ENCODE measurements at places on chromosomes 12 and 14.
A peak's percentile ranks its signal among the peaks of the same experiment; 100 is the strongest.

DNA sequence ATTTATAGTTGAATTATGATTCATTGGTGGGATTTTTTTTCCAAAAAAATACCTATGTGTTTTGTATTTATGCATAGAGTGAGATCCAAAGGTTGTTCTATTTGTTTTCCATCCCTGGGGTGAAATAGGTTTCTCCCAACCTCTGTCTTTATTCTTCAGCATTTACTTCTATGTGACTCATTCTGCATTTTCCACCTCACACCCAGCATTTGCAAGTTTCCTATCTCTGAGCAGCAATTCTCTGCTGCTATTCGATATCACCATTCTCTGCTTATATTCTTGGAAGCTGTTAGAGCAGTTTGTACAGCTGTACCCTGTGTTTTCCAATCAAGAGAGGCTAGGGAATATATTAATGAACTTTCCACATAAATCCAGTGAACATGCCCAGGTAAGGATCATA is 538.9 kb downstream of the SNAPC1 start:
- DNase-seq = peak; percentile 55

GRCh38 chr12:131089531-131090273 is 136.0 kb downstream of the ADGRD1 start:
- DNase-seq = no peak

DNA sequence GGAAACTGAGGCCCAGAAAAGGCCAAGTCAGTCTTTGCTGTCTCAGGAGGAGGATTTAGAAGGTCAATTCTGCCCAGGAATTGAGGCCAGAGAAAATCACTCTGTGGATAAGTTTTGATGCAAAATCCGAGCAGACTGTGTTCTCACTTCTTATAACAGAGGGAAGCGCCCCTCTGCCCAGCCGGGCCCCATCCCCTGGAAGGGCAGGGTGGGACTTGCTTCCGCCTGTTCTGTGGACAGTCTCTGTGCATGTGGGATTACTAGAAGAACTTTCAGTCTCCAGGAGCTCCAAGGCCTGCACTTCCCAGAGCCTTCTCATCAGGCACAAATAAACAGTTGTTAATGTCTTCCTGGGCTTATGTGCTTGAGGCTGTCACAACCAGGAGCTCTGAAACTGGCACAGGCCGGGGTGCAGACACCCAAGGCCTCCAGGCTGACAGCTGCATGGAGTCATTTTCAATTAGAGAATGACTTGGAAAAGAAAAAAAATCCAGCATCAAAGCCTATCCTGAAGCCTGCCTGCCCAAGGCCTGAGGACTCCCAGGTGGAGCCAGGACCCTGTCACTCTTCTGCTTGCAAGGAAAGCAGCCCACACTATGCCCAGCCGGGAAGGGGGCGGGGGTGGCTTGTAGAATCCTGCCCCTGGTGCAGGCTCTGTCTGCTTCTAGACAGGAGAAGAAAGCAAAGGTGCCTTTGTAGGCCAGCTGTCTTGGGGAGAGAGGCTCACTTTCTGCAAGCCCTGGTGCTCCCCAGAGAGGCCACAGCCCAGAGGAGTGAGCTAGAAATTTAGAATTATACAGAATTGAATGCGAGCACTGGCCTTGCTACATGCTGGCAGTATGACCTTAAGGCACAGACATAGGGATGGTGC is 84.7 kb downstream of the NTF3 start:
- no peak for DNase-seq

DNA sequence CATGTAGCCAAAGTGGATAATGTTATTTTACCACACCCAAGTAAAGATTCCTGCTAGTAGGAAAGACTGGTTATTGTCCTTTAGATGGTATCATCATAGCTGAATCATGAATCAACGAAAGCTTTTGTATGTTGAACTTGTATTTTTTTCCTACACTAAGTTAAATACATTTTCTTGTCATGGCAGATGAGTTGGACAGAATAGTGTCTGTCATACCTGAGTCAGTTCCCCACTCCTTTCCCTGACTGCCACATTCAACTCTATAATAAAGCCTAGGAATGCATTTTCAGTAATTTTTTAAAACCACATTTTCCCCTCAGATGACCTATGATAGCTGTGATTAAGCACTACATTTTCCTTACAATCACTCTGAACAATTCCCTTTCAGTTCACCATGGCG is 9.3 kb upstream of the PTHLH start:
- DNase-seq = no peak

- no peak for DNase-seq
Measured at GRCh38 chr12:32478858-32479725, 79.7 kb downstream of the FGD4 start.

GRCh38 chr14:95034788-95035187 is 122.5 kb downstream of the DICER1 start:
- DNase-seq = peak; percentile 18

DNA sequence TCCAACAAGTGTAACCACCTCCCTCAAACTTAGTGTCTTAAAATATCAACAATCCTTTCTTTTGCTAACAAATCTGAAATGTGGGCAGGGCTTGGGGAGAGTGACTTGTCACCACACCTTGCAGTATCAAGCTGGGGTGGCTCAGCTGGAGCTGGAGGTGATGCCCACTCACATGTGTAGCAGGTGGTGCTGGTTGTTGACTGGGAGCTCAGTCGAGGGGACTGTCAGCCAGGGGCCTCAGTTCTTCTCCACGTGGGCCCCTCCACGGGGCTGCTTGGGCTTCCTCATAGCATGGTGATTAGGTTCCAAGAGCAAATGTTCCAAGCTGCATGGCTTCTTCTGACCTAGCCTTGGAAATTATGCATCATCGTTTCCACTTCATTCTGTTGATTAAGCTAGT is 32.6 kb upstream of the ESRRB start:
- DNase-seq = no peak

DNA sequence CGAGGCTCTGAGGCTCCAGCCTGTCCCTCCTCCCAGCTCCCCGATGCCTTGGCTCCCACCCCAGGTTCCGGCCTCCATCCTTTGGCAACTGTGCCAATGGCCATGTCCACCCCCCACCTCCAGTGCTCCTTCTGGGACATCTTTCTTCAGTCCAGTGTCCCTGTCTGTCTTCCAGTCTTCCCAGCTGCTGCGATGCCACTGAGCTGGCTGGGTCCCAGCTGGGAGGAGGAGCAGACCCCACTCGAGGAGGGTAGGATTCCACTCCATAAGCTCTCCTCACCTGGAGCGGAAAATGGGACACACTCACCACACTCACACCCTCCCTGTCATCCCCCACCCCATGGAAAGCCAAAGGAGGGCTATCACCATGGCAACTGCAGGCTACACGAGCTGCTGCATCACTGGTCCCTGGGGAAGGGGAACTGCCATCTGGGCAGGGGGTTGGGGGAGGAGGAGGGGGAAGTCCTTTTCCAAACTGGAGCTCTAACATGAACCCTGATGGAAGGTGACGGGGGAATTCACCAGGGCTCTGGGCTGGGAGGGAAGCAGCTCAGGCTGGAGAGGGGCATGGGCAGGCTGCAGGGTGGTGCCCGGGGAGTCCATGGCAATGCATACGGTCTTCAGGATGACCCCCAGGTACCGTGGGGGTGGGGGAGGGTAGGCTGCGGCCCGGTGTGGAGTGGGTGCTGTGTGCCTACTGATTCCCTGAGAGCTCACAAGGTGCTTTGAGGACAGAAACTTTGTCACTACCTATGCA is 94.3 kb downstream of the LRRC74A start:
- DNase-seq = peak; percentile 86

GRCh38 chr14:105256292-105256960 is 8.1 kb downstream of the BTBD6 start:
- DNase-seq = no peak

DNA sequence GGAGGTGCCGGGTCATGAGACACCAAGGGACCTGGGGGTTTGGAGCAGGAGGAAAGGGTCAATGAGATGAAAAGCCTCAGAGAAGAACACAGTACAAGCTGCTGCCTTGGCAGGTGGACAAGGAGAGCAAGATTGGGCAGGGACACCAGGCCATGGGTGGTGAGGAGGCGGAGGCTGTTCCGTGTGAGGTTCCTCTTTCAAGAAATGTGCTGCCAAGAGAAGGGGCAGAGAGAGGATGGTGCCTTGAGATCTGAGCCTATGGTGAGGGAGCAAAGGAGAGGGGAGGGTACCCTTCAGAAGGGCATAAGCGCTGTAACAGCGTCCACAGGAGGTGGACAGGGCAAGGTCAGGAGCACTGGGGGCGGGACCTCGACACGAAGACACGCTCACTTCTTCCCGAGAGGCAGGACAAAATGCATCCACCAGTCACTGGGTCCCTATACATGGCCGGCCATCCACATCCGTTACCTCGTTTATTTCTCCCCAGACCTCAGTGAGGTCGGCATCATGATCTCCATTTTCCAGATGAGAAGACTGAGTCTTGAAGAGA is 100.2 kb downstream of the B4GALNT3 start:
- no peak for DNase-seq

- DNase-seq = no peak
Measured at GRCh38 chr12:38783304-38783703, 122.1 kb downstream of the CPNE8 start.

GRCh38 chr12:4938900-4939299 is 29.2 kb downstream of the KCNA1 start:
- DNase-seq = no peak

- no peak for DNase-seq
Measured at GRCh38 chr12:11633968-11634367, 15.5 kb upstream of the ETV6 start.

GRCh38 chr12:94942663-94943062 is 60.8 kb downstream of the NDUFA12 start:
- DNase-seq = no peak

DNA sequence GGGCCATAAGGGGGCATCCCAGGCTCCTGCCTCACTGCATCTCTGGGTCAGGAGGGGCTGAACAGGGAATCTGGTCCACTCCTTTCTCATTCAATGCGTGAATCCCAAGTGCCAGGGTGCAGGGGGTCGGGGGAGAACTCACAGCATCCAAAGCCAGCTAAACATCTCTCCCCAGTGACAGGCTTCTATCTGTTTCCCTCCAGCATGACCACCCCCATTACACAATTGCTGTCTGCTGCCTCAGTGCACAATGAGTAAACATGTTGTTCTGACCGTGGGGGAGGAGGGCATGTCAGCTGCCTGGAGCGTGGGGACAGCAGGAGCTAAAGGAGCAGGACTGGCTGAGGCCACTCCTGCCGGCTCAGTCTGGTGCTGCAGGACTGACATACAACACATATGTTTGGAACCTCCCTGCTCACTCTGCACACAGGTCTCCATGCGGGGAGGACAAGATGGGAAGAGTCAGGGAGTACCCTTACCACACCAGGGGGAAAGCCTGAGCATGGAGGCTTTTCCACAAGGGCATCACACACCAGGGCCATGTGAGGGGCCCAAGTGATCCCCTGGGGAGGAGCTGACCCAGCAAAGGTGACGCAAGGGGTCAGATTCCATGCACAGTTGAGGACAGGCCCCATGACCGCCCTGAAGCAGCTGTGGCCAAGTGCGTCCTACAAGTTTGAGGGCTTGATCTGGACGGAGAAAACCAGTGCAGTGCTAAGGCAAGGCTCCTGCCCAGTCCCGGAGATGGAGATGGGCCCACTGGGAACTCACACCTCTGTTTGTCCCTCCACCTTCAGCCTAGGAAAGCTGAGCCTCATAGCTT is 1.4 kb downstream of the TNS2 start:
- DNase-seq = no peak

GRCh38 chr14:36161776-36162175 is 14.7 kb downstream of the PTCSC3 start:
- DNase-seq = no peak

DNA sequence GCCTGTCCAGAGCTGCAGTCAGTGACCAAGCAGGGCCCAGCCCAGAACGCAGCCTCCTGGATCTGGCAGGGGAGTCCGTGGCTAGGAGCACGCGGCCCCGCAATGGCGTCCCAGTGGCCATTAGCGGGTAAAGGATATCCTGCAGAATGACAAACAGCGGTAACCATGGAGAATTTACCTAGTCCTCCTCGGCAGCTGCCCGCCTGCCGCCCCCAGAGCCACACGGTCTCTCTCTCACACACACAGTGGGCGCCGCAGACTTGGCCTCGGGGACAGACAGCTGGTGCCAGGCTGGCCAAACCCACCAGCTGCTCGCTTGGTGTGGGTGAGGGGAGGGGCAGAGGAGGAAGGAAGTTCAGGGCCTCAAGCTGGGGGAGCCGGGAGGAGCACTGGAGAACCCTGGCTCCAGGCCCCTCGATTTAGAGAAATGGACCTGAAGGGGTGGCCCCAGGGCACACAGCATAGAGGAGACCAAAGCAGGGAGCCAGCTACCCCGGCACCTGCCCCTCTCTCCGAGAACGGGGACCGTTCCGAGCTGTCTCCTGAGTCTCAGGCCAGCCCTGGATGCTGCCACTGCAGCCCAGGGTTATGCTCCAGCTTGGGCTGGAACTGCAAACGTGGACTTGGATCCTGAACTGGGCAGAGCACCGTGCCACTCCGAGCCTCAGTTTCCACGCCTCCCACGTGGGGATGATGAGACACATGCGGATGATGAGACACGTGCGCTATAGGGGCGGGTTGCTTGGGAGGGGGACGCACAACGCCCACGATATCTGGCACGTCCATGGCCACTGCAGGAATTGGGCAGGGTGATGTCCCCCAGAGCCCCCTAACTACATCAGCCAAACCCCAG is 3.4 kb downstream of the CDK2AP1 start:
- DNase-seq = peak; percentile 93

DNA sequence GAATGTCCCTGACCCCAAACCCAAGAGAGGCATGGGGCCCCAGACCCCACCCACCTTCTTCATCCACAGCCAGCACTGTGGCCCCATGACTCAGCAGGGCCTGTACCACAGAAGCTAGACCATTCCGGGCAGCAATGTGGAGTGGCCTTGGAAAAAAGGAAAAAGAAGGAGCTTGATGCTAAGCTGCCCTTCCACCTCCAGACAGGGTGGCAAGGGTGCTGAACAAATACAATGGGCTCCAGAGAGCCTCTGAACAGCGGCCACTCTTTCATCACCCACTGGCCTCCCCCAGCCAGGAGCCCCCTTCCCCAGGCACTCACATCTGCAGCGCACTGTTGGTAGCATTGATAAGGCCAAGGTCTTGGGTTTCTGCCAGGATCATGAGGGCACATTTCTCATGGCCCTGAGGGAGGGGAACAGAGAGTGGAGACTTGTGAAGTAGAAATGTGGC is 13.9 kb downstream of the SLC39A5 start:
- DNase-seq = no peak

- DNase-seq = no peak
Measured at GRCh38 chr12:117015811-117016210, 83.4 kb downstream of the TESC start.

DNA sequence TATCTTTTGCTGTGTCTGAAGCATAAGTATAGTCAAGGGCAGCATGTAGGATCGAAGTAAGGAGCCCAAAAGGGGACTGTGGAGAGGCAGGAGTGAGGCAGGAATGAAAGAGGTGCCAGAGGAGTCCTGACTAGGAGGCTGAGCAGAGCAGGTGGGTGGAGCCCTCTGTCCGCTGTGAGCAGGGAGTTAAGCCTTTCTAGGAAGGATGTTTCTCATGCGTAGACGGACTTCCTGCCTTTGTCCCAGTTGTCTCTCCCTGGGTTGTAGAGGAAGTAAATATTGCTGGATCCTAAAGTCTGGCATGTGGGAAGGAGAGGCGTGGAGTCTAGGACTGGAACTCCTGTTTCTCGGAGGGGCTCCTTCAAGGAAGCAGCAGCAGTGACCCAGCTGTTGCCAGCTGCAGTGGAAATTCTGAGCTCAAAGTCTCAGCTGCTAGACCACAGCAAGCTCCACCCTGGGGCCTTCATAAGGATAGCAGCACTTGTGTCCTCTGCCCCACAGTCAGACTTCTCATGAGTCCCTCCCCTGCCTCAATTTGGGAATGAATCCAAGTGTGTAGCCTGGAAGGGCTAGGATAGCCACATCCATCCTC is 44.0 kb downstream of the RBMS2 start:
- no peak for DNase-seq

- DNase-seq = no peak
Measured at GRCh38 chr14:23550131-23550811, 1.3 kb downstream of the ZFHX2 start.

- no peak for DNase-seq
Measured at GRCh38 chr14:24274101-24274543, 2.7 kb upstream of the RABGGTA start.
